ENCODE measurements at places on chromosomes 2 and 18.

DNA sequence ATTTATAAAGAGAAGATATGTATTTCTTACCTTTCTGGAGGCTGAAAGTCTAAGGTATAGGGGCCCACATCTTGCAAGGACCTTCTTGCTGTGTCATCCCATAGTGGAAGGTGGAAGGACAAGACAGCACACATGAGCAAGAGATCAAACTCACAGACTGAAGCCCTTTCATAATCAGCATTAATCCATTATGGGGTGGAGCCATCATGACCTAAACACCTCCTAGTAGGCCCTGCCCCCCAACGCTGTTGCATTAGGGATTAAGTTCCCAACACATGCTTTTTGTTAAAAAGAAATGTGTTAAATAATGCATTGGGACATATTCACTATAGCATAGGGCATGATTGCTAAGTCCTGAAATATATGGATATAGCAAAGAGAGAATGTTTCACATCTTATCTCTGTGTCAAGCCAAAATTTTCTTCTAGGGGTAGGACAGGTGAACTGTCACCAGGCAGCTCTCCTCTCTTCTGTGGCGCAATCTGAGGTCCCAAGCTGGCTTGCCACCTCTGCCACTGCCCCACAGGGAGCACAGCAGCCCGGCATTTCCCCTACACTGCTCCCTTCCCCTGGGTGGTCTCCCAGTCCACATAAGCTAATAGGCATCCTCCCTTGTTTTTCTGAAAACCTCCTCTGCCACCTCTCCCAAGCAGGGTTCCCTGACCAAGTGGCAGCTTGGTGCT lies 8.3 kb upstream of the CTIF start:
- DNase-seq, result no peak

DNA sequence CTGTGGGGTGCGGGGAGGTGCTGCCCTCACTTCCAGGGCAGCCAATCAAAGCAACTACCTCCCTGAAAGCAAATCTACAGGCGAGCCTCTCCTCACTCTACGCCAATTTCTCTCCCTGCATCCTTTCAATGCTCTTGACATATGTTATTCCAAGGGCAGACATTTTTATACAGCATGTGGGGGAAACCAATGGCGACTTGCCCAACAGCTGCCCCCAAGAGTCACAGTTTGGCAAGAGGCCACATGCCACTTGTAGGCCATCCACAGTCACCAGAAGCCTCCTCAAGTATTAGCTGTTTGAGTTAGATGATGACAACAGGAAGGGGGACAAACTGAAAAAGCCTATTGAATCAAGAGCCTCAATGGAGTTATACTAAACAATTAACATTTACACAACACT lies 114.6 kb downstream of the MYO5B start:
- no peak for DNase-seq

DNA sequence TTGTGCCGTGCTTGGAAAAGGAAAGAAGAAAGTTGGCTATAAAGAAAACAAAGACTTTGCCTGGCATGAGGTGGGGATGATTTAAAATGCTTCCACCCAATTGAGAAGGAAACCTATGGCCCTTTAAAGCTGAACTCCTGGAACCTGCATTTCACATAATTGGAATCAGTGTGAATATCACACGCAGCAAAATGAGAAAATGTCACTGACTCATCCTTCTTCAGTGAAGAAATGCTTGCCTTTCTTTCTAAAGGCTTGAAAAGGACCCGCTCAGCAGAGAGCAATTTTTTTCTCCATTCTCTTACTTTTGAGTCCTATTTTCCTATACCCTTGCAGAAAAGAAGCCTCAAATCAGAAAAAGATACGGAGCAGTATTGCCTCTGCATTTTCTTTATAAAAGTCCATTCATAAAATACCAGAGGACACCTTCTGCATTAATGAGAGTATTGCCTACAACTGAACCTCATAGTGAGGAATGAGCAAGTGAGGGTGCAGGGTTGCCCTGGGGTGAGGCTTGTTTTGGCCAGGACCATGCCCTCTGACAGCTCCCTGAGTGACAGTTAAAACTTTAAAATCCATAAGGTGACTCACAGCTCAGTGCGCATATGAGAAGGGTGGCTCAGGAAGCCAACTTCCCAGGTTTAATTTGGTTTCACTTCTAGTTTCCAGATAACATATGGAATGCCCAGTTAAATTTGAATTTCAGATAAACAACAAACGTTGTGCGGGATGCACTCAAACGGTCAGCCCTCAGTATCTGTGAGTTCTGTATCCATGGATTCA lies 191.9 kb upstream of the GYPC start:
- DNase-seq, result no peak

- no peak for DNase-seq
These were observed 315.1 kb downstream of the MTX2 start for GRCh38 chr2:176584333-176584732.

All from activated naive CD4-positive, alpha-beta T cell (primary cell).